Prostate gland (tissue), 2 donors: ENCODE measurements at places on chromosomes 3 and 15. TPM values are rescaled to one million over a fixed set of nuclear protein-coding genes. Genes with fewer than 3 reads are reported as not detected.

DNA sequence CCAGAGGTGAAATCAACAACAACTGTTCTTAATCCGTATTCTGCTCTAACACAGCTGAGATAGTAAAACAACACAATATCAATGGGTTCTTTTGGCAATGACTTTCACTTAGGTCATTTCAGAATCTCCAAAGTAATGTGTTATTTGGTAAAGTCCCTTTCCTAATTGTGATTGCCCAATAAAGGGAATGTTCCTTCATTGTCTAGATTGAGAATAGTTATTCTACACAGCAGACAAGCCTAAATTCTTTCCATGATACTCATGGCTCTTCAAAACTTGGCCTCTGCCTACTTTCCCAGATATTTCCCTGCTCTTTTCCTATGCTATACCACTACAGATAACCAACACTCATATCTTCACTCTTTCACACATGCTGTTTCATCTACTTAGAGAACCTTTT is 219.8 kb downstream of the FMN1 start:
- no peaks in the 10 kb centered on the region for H3K36me3 ChIP-seq
- no peak overlapping the region for H3K27ac ChIP-seq
- no peaks in the 10 kb centered on the region for H3K4me1 ChIP-seq
- no peak overlapping the region for H3K4me3 ChIP-seq
- no peaks in the 10 kb centered on the region for H3K27me3 ChIP-seq
- no peak for DNase-seq

- no peaks in the 10 kb centered on the region for H3K36me3 ChIP-seq
- H3K27me3 ChIP-seq, result no peaks in the 10 kb centered on the region
- no peaks in the 10 kb centered on the region for H3K4me1 ChIP-seq
- H3K4me3 ChIP-seq, result no peak overlapping the region
Measured at GRCh38 chr3:145754605-145755289, 406.2 kb downstream of the PLOD2 start.

DNA sequence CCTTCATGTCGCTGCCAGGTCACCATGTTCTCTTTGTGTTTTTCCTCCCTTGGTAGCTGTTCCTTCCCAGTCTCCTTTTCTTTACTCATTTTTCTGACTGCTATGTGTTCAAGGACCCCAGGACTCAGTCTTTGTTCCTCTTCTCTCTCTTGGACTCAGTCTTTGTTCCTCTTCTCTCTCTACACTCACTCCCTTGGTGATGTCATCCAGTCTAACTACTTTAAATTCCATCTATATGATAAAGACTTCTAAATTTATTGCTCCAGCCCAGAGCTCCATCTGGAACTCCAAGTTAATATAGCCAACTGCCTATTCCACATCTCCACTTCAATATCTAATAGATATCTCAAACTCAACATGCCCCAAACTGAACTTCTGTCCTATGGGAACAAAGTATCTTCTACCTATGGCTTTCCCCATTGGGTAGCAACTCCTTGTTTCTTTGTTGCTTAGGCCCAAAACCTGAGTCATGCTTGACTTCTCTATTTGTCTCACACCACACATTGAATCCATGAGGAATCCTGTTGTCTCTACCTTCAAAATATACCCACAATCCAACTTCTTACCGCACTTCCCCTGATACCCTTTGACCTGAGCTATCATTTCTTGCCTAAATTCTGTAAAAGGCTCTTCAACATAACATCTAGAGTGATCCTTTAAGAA is 4.9 kb upstream of the DYNC1LI1 start:
- H3K36me3 ChIP-seq, result no peaks in the 10 kb centered on the region
- DNase-seq, result no peak
- no peaks in the 10 kb centered on the region for H3K27me3 ChIP-seq
- H3K4me1 ChIP-seq, result no peaks in the 10 kb centered on the region
- no peak overlapping the region for H3K4me3 ChIP-seq

- H3K4me3 ChIP-seq, result no peak overlapping the region
- no peak for DNase-seq
- H3K27ac ChIP-seq, result no peak overlapping the region
Measured at GRCh38 chr3:39234651-39235050, 42.3 kb upstream of the XIRP1 start.

GRCh38 chr15:25596644-25597562 is 158.1 kb upstream of the UBE3A start:
- H3K36me3 ChIP-seq, result no peaks in the 10 kb centered on the region
- no peak overlapping the region for H3K27ac ChIP-seq
- H3K4me3 ChIP-seq, result no peak overlapping the region

GRCh38 chr15:66023311-66023972 is 154.2 kb downstream of the RAB11A start:
- H3K4me3 ChIP-seq, result no peak overlapping the region
- H3K27ac ChIP-seq, result no peak overlapping the region
- H3K36me3 ChIP-seq, result no peaks in the 10 kb centered on the region
- no peaks in the 10 kb centered on the region for H3K27me3 ChIP-seq
- no peak for DNase-seq

- H3K27me3 ChIP-seq, result no peaks in the 10 kb centered on the region
- no peaks in the 10 kb centered on the region for H3K36me3 ChIP-seq
- DNase-seq, result no peak
- H3K4me3 ChIP-seq, result no peak overlapping the region
- H3K27ac ChIP-seq, result no peak overlapping the region
Measured at GRCh38 chr15:32834156-32834555, 116.4 kb downstream of the GREM1 start.

DNA sequence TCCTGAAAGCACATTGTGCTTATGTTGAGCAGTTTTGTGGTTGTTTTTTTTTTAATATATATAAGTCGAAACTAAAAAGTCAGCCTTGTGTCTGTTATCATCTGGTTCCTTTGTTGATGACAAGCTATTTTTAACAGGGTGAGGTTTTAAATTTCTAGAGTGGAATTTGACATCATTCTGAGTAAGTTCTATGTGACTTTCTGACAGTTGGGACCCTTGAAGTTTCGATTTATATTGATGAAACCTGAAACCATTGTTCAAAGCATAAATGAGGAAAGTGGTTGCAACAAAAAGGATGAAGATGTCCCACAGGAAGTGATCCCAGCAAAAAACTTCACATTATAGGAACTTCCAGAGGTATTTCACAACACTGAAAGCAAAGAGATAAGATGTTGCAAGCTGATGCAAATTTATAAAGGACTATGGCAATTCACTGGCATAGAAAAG is 94.0 kb downstream of the CYP19A1 start:
- no peaks in the 10 kb centered on the region for H3K27me3 ChIP-seq
- H3K27ac ChIP-seq, result no peak overlapping the region
- no peaks in the 10 kb centered on the region for H3K36me3 ChIP-seq
- H3K4me3 ChIP-seq, result no peak overlapping the region

DNA sequence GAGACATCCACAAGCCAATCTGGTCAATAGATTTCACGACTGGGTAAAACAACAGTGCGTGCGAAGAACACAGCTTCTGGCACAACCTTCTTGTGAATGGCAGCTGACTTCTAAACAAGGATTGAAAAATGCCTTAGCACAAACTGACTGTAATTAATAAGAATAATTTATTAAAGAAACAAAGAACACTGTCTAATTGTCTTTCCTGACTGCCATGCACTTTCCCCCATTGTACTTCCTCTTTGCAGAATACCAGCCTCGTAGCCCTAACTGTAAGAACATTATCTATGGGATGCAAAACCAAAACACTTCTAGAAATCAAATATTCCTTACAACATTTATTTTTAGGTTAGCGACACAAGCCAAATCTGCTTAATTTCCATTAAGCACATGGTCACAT is 6.5 kb downstream of the FOXP1 start:
- no peaks in the 10 kb centered on the region for H3K36me3 ChIP-seq
- no peak overlapping the region for H3K4me3 ChIP-seq
- no peak for DNase-seq
- no peaks in the 10 kb centered on the region for H3K4me1 ChIP-seq

- no peak for DNase-seq
- no peak overlapping the region for H3K27ac ChIP-seq
- no peaks in the 10 kb centered on the region for H3K27me3 ChIP-seq
- no peak overlapping the region for H3K4me3 ChIP-seq
Measured at GRCh38 chr3:12476238-12476897, 7.9 kb upstream of the TSEN2 start.

DNA sequence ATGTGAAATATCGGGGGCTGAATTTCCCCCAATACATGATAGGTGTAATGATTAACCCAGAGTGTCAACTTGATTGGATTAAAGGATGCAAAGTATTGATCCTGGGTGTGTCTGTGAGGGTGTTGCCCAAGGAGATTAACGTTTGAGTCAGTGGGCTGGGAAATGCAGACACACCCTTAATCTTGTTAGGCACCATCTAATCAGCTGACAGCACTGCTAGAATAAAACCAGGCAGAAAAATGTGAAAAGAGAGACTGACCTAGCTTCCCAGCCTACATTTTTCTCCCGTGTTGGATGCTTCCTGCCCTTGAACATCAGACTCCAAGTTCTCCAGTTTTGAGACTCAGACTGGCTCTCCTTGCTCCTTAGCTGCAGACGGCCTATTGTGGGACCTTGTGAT is 247.8 kb downstream of the OTOL1 start:
- H3K27ac ChIP-seq, result no peak overlapping the region
- no peaks in the 10 kb centered on the region for H3K27me3 ChIP-seq
- H3K36me3 ChIP-seq, result no peaks in the 10 kb centered on the region
- H3K4me1 ChIP-seq, result no peaks in the 10 kb centered on the region

DNA sequence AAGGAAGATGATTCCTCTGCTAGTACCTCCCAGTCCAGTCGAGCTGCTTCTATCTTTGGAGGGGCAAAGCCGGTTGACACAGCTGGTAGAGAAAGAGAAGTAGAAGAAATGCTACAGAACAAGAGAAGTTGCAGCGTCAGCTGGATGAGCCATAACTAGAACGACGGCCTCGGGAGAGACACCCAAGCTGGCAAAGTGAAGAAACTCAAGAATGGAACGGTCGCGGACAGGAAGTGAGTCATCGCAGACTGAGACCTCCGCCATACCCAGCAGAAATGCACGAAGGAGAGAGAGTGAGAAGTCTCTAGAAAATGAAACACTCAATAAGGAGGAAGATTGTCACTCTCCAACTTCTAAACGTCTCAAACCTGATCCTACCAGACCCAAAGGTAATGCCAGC is 19.0 kb upstream of the PARP14 start:
- H3K27me3 ChIP-seq, result no peaks in the 10 kb centered on the region
- no peak overlapping the region for H3K27ac ChIP-seq
- no peaks in the 10 kb centered on the region for H3K36me3 ChIP-seq
- DNase-seq, result no peak

- no peak for DNase-seq
- no peaks in the 10 kb centered on the region for H3K27me3 ChIP-seq
- H3K4me1 ChIP-seq, result no peaks in the 10 kb centered on the region
- no peaks in the 10 kb centered on the region for H3K36me3 ChIP-seq
- H3K27ac ChIP-seq, result no peak overlapping the region
Measured at GRCh38 chr3:8206971-8207617, 294.5 kb upstream of the LMCD1 start.

GRCh38 chr3:52210550-52211046 is 12.6 kb downstream of the ALAS1 start:
- H3K4me3 ChIP-seq, result no peak overlapping the region
- peaks cover 20% of the 10 kb centered on the region for H3K36me3 ChIP-seq
- H3K4me1 ChIP-seq, result peaks cover 7% of the 10 kb centered on the region
- no peak overlapping the region for H3K27ac ChIP-seq

GRCh38 chr3:127137113-127137512 is 55.8 kb upstream of the PRR23E start:
- H3K4me1 ChIP-seq, result peaks cover 12% of the 10 kb centered on the region
- no peaks in the 10 kb centered on the region for H3K36me3 ChIP-seq
- H3K4me3 ChIP-seq, result no peak overlapping the region
- DNase-seq, result no peak

GRCh38 chr3:9067352-9067975 is 104.2 kb upstream of the RAD18 start:
- peak; percentile 11 for DNase-seq
- no peaks in the 10 kb centered on the region for H3K27me3 ChIP-seq

DNA sequence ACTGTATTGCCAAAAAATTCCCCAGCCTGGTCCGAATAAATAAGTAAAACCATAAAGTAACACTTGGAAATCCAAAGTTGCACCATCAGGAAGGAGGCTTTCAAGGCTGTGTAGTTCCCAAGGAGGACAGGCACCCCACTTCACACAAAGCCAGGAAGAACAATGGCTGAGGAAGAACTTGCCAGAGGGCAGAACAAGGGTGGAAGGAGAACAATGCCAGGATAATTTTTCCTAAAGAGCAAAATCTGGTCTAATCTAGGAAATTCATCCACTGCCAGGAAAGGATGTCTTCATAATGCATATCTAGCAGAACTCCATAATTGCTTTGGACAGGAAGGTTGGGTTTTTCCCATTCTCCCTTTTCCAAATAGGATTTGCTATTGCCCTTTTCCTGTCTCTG is 15.7 kb upstream of the ARID3B start:
- H3K4me3 ChIP-seq, result no peak overlapping the region
- H3K27ac ChIP-seq, result no peak overlapping the region
- no peaks in the 10 kb centered on the region for H3K36me3 ChIP-seq
- H3K27me3 ChIP-seq, result no peaks in the 10 kb centered on the region

DNA sequence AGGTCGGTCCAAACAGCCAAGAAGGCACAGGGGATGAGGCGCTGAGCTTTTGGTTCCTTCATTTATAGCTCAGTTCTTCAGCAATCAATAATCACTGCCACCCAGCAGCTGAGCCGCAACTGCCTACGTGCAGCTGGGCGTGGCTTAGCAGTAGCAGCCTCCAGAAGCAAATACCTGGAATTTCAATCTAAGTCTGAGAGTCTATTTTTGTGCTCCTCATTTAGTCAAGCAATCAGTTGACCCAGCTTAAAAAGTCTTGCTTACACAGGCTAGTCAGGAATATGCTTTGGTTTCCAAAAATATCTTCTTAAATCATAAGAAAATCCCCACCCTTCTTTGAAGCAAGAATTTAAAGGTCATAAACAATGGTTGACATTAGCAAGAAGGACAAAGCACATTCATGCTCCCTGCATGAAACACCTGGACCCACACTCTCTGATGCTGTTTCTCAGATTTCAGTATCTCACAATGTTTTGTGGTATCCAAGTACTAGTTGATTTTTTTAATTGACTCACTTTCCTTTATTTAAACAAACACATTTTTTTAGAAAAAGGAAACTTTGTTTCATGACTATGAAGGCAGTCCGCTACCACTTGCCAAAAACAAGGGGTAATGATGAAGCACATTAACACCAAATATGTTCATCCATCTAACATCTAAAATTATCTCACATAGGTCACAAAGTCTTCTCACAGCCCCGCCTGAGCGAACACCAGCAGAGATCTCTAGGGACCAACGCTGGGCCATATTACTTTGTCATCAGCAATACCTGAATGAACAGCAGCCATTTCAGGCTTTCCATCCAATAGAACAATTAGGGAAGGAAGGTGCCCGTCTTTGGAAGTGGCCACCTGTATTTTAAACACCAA is 106.1 kb downstream of the OXNAD1 start:
- H3K27me3 ChIP-seq, result no peaks in the 10 kb centered on the region
- no peaks in the 10 kb centered on the region for H3K4me1 ChIP-seq
- H3K36me3 ChIP-seq, result no peaks in the 10 kb centered on the region
- no peak overlapping the region for H3K27ac ChIP-seq
- DNase-seq, result no peak
- no peak overlapping the region for H3K4me3 ChIP-seq

GRCh38 chr3:196837819-196838420 is 29.8 kb upstream of the SENP5 start:
- no peaks in the 10 kb centered on the region for H3K36me3 ChIP-seq
- no peaks in the 10 kb centered on the region for H3K4me1 ChIP-seq
- no peak overlapping the region for H3K27ac ChIP-seq

ZDHHC23 gene
- 10.1 TPM for total RNA-seq

FAM43A gene
- total RNA-seq, result 39.6 TPM

AMIGO3 gene
- total RNA-seq, result 1.4 TPM

ZNF660 gene
- total RNA-seq, result 2.9 TPM

GHSR gene
- total RNA-seq, result not detected

DUOXA2 gene
- not detected for total RNA-seq

BCHE gene
- total RNA-seq, result 2.2 TPM

NTRK3 gene
- total RNA-seq, result 7.2 TPM

ARL8B gene
- total RNA-seq, result 42.9 TPM

PLCB2 gene
- total RNA-seq, result 13.0 TPM
